T-cell (primary cell): ENCODE measurements at places on chromosomes 5 and 9. TPM values are rescaled to one million over a fixed set of nuclear protein-coding genes. Genes with fewer than 3 reads are reported as not detected.

GRCh38 chr5:5738797-5739489 is 316.5 kb downstream of the ICE1 start:
- no peak overlapping the region for H3K27ac ChIP-seq
- H3K4me3 ChIP-seq = no peak overlapping the region
- no peaks in the 10 kb centered on the region for H3K27me3 ChIP-seq
- DNase-seq = no peak

DNA sequence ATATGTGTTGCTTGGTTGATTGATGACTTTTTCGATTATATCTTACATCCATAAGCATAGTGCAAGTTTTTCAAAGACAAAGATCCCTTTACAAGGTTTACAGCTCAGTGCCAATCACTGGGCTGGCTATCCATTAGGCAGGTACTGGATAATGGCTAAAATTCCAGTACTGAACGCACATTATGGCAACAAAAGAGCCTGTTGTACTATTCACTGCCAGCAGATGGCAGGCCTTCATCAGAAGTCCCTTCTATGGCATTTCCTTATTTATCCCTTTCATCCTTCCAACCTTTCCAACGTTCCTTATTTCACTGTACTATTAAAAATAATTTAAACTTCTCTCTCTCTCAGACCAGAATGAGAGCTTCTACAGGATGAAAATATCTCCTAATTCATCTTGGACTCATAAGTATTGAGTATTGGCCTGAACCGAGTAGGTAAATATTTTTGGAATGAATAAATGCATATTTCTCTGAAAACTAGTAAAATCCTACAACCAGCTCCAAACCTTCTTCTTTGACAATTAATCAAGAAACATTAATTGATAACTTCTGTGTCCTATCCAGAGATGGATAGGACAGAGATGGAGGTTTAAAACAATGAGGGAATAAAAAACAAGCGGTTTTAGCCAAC is 6.7 kb upstream of the WNT8A start:
- H3K4me1 ChIP-seq = peaks cover 7% of the 10 kb centered on the region
- H3K27ac ChIP-seq = no peak overlapping the region
- H3K4me3 ChIP-seq = no peak overlapping the region
- no peaks in the 10 kb centered on the region for H3K36me3 ChIP-seq

DNA sequence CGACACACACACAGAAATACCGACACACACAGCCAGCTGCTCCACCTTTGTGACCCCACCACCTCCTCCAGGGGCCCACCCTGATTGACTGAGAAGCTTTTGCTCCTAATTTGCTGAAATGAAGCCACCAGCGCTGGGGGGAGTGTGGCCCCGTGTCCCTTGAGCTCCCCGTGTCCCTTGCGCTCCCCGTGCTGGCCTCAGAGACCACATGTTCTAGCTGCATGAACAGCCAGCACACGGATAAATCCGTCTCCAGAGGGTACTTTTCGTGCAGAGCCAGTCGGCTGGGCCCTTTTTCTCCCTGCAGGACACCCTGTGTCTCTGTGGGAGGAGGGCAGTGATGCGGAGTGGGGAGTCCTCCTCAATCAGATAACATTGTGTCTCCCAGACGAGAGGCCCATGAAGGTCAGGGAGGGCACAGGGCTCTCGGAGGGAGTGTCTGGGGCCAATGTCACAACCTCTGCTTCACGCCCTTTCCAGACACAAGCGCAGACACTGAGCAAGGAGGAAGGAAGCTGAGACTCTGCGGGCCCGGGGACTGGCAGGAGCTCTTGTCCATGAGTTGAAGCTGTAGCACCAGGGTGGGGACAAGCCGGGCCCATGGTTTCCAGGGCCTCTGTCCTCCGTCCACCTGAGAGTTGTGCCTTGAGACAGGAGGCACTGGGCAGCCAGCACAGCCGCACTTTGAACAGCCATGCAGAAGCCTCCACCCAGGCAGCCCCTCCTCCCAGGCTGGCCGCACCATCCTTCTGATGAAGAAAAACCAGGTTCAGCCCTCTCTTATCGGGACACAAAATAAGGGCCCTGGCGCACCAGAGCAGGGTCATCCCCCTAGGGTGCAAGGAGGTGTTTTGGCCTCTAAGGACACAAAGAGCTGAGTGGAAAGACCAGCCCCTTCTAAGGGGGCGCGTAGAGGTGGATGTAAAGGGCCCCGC is 36.4 kb upstream of the SLC6A19 start:
- no peaks in the 10 kb centered on the region for H3K36me3 ChIP-seq
- no peaks in the 10 kb centered on the region for H3K27me3 ChIP-seq
- H3K27ac ChIP-seq = no peak overlapping the region
- DNase-seq = no peak
- H3K4me1 ChIP-seq = no peaks in the 10 kb centered on the region

Gene FBP1
- 3.5 TPM for total RNA-seq

DNA sequence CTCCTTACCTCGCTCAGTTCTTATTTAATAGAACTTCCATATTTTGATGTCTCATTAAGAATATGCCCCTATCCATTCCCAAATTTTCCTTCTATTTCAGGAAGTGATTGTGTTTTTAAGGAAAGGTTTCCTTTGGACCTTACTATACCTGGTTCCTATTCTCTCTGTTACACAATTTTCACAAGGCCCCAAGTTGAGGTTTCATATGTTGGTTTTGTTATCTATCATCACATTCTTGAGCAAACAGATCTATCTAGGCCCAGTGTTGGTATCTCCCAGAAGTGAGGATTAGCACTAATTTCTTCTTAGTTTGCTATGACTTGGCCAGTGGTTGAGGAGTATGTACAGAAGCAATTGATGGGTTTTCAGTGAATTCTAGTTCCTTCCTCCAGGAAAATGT is 41.5 kb downstream of the ALG2 start:
- no peak overlapping the region for H3K4me3 ChIP-seq
- peaks cover 14% of the 10 kb centered on the region for H3K4me1 ChIP-seq
- H3K27ac ChIP-seq = no peak overlapping the region
- DNase-seq = no peak
- no peaks in the 10 kb centered on the region for H3K36me3 ChIP-seq

DNA sequence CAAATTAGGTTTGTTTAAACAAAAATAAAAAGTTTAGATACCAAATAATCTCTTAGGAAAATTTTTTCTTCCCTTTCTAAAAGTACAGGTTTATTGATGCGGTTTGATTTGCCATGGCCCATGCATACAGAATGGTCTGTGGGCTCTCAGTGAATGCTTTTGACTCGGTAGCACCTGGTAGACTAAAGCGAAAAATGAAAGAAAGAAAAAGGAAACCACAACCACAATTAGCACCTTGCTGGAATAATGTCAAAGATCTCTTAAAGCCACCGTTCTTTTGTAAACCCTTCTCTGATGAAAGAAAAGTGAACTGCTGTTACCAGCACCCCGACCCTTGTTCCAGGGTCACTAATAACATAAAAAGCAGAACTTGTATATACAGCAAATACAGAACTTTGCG is 157.9 kb downstream of the NFIB start:
- no peak overlapping the region for H3K27ac ChIP-seq
- no peaks in the 10 kb centered on the region for H3K4me1 ChIP-seq
- no peaks in the 10 kb centered on the region for H3K36me3 ChIP-seq
- DNase-seq = no peak
- no peaks in the 10 kb centered on the region for H3K27me3 ChIP-seq
- no peak overlapping the region for H3K4me3 ChIP-seq

DNA sequence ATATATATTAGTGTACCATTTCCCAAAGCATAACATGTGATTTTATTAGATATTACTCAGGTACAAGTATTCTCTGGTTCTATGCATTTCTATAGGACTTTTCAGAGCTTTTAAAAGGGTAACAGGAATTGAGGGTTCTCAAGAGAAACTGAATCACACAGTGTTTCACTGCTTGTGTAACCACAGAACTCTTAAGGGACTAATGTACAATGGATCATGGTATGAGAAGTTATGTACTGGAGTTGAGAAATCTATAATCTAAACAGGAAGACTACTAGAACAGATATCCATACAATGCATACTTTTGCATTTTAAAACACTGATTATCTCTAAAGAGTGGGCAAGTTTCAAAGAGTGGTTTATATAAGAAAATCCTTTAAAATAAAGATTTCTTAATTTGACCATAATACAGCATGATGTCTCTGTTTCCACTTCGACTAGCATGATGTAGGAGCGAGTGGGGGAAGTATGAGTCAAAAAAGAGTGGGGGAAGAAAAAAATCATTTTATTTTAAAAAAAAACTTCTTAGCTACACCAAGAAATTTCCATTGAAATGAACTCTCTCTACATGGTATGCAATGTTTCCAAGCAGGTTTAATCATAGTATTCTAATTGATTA is 183.5 kb downstream of the RFX3 start:
- no peak overlapping the region for H3K4me3 ChIP-seq
- H3K4me1 ChIP-seq = no peaks in the 10 kb centered on the region
- no peaks in the 10 kb centered on the region for H3K36me3 ChIP-seq
- no peaks in the 10 kb centered on the region for H3K27me3 ChIP-seq
- DNase-seq = no peak
- H3K27ac ChIP-seq = no peak overlapping the region
